ENCODE measurements at places on chromosomes 11 and 22. TPM values are rescaled to one million over a fixed set of nuclear protein-coding genes. Genes with fewer than 3 reads are reported as not detected.

PNPLA3 gene
- total RNA-seq = 1.4 TPM

CTSC gene
- 151 TPM for total RNA-seq

DEUP1 gene
- not detected for total RNA-seq

LYVE1 gene
- total RNA-seq = not detected

TRIM48 gene
- not detected for total RNA-seq

KCNJ11 gene
- not detected for total RNA-seq

MFRP gene
- not detected for total RNA-seq

NEFH gene
- total RNA-seq = not detected

ACAT1 gene
- total RNA-seq = 95.0 TPM

HBE1 gene
- 0.42 TPM for total RNA-seq

HTR3B gene
- total RNA-seq = not detected

SEPTIN3 gene
- 0.77 TPM for total RNA-seq

VPS51 gene
- 333 TPM for total RNA-seq

C1QTNF5 gene
- 0.51 TPM for total RNA-seq

TUB gene
- 1.2 TPM for total RNA-seq

WNT7B gene
- total RNA-seq = 15.7 TPM

JRKL gene
- 4.7 TPM for total RNA-seq

OR11H1 gene
- not detected for total RNA-seq

ASRGL1 gene
- total RNA-seq = 68.0 TPM

DNAJB7 gene
- not detected for total RNA-seq

ADM2 gene
- total RNA-seq = 0.03 TPM

CDKN1C gene
- 5.1 TPM for total RNA-seq

GAL3ST3 gene
- not detected for total RNA-seq

EFCAB6 gene
- 3.1 TPM for total RNA-seq

KCNJ1 gene
- not detected for total RNA-seq

LRP4 gene
- 1.7 TPM for total RNA-seq

APOA4 gene
- total RNA-seq = not detected

SNX32 gene
- total RNA-seq = 0.39 TPM

TRIM29 gene
- total RNA-seq = not detected

Data from Daoy (cell line).